ENCODE measurements at places on chromosomes 2 and 18.

- no peak for DNase-seq
These were observed 17.1 kb downstream of the EDAR start for GRCh38 chr2:108971661-108972566.

GRCh38 chr2:221895366-221896121, 323.4 kb upstream of the EPHA4 start:
- no peak for DNase-seq

DNA sequence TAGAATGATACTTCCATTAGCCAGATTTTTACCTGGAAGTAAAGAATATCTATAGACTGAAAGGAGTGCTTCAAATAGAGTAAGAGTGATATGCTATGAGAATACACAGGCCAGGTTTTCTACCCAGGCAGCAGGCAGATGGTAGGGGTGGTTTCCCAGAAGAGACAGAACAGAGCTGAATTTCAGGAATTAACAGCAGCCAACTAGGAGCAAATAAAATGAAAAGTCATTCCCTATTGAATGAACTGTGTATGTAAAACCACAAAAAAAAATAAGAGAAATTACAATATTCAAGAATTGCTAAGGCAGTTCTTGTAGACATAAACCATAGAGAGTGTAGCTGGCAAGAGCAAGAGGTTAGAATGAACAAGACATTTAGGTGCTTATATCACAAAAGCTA, 336.8 kb downstream of the KCNJ3 start:
- no peak for DNase-seq

DNA sequence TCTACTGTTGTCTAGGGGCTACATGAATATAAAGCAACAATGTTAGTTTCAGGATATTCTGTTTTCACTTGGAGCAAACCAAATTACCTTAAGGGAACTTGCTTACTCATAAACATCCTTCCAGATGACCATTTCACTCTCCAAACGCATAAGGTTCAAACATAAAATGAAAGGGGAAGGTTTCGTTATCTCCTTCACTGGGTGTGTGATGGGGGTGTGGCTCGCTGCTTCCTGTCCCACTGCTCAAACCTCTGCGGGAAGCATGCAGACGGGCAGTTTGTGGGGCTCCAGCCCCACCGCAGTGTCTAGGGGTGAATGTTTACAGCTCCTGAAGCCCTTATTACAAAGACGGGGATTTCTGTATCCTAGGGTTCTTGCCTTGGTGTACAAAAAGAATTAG, 1310.9 kb upstream of the TMEFF2 start:
- DNase-seq: no peak

DNA sequence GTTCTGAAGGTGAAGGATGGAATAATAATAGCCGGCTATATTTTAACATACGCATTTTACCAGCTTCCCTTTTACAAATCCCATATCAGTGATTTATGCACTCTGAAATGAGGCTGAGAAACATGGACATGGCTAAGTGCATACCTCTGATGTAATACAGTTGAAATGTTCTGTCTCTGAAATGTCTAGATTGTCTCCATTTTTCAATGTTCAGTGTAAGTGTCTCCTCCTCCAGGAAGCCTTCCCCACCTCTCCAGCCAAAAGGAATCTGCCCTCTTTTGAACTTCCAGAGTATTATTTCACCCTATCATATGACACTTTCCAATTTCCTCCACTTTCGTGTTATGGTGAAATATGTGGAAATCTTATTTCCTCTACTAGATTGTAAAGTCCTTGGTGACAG, 29.5 kb upstream of the ME2 start:
- DNase-seq: no peak

DNA sequence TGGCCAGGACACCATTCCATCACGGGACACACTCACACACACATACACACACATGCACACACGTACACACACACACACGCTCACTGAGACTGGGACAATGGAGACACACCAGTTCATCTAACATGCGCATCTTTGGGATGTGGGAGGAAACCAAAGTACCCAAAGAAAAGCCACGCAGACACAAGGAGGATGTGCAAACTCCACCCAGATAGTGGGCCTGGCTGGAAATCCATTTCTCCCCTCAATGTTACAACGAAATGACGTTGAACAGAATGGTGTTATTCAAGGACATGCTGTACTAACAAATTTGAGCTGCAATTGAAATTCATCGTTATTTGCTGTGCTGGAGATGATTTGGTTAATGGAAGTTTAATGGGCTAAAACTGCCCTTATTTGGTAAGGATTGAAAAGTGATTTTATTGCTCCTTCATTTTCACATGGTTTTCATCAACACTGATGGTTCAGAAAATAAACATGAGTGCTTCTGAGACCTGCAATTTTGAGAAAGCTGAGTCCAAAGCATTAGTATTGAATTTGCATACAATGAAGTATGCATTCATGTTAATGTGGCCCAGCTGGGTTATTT, 110.0 kb downstream of the KCNE4 start:
- DNase-seq: no peak

DNA sequence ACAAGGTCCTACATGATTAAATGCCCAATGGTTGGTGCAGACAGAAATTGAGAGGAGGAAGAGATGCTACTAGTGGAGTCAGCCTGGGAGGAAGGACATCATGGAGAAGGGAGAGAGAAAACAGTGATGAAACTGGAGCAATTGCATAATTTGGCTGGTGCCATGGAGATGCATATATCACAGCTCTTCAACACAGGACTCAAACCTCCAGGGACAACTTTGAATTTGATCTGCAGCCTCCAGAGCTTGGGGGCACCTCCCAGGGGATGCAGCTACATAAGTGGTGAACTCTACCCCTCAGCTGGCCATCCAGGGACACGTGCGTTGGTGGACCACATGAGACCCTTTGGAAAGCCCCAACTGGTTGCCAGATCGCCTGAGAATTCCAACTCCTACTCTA, 80.4 kb downstream of the CTAGE1 start:
- no peak for DNase-seq

DNA sequence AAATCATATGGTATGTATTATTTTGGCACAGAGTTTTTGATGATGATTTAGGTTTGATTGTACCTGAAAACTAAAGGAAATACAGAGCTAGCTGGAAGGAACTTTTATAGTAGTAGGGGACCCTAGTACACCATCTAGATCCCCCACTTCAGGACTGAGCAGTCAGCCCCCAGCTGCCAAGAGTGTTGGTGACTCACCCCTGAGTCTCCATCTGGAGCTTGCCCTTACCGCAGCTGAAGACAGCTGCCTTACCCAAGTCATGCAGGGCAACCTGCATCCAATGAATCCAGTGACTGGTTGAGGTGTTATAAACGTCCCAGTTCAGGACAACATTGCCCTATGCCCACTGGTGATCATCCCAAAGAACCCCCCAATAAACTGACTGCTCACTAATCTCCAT, 15.3 kb downstream of the PMS1 start:
- DNase-seq: no peak

DNA sequence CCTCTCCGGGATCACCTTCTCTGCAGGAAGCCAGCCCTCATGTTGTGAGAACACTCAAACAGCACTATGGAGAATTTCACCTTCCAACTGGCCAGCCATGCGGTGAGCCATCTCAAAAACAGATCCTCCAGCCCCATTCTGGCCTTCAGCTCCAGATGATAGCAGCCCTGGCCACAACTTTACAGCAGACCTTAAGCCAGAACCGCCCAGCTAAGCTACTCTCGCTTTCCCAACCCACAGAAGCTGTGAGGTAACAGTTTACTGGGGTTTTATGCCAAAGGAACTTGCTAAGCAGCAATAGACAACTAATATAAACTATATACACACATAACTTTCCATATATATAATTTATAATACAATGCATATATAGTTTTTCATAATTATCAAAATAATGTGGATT, 11.6 kb upstream of the PTPN4 start:
- DNase-seq: no peak

- no peak for DNase-seq
These were observed 84.7 kb downstream of the TCF4 start for GRCh38 chr18:55503167-55503820.

DNA sequence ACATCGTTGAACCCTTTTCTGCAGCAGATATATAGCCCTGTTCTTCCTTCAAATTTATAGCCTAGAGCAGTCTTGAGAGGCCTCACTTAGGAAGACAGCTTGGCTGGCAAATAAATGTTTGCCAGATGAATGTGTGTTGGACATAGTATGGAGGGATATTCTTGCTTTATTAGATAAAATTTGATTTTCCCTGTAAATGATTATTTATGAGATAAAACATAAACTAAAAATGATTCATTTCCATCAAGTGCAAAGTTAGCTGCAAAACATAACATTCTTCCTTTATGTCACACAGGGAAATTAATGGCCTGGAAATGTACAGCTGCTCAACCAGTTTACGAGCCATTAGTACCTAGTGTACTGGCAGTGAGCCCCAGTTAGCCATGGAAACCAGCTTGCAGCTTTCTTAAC, 82.5 kb downstream of the LIMS1 start:
- DNase-seq: no peak

GRCh38 chr18:79868168-79868784, 70.5 kb downstream of the KCNG2 start:
- no peak for DNase-seq

DNA sequence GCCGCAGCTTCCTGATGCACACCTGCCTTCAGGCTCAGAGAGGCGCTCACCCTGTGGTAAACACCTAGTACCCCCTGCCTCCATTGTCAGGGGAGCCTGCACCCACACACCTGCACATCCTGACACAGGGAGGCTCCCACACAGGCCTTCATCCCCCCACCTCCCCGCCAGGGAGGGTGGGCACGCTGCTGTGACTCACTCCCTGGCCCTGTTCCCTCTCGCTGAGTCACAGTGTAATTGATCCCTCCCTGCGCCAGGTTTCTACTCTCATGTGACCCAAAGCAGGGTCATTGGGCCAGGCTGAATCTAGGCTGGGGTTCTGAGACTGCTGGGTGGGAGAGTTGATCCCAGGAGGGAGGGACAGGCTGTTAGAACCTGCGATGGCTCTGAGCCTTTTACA, 8.5 kb upstream of the CELF4 start:
- no peak for DNase-seq

DNA sequence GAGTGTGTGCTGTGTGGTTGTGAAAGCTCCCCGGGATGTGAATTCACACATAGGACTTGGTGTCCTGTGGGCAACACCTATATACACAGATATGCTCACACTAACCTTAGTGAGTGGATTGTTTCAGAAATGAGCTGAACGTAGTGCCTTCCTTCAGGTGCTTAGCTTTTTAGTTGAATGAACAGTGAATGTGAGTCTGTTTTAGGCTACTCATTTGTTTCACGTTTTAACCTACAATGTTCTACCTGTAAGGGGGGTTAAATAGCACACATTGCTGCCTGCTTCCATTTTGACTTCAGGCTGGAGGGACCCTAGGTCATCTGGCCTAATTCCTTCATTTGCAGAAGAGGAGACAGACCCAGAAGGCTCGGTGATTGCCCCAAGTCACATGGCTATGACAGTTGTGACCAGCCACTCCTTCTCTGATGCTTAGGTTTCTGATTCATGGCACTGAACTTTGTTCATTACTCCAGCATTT, 1.0 kb downstream of the PLEK start:
- DNase-seq: no peak

DNA sequence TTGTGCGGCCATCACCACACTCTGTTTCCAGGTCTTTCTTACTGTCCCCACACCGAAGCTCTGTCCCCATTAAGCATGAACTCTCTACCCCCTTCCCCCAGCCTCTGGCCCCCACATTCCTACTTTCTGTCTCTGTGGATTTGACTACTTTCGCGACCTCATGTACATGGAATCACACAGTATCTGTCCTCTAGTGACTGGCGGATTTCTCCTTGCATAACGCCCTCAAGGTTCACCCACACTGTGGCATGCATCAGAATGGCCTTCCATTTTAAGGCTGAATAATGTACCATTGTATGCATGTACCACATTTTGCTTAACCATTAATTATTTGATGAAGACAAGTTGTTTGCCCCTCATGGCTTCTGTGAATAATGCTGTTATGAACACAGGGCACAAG, 467.6 kb upstream of the HS6ST1 start:
- DNase-seq: no peak

- peak; percentile 3 for DNase-seq
These were observed 1.4 kb upstream of the LAPTM4A start for GRCh38 chr2:20052861-20053281.

- no peak for DNase-seq
These were observed 249.8 kb downstream of the ANAPC1 start for GRCh38 chr2:111634050-111634794.

DNA sequence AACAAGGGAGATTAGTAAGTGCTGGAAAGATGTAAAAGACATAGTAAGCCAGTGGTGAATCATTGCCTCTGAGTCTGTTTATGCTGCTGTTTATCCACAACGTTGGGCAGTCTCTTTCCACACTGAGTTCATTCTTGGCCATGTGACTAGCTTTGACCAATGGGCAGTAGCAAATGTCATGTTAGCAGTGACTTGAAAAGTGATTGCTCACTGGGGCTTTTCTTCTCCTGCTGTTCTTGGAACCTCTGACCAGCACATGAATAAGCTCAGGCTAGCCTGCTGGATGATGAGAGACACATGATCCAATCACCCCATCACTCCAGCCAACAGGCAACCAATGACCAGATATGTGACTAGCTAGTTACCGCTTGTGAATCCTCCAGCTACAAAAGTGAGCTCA, 360.4 kb downstream of the SLC4A3 start:
- DNase-seq: no peak

DNA sequence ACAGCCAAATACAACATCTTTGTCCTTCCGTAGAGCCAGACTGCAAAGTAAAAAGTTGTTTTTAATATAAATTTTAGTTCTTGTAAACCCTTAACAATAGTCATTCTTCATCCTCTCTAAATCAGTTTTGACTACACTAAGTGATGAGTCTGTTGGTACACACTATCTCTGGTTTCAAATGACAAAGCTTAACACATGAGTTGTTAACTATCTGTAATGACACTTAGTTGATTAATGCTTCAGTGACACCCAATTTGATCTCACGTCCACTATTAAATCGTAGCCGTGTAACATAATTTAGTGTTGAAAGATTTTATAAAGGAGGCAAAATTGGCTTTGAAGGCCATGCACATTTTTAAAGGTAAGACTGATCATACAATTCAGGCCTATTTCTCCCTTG, 181.6 kb downstream of the ZNF521 start:
- DNase-seq: no peak

DNA sequence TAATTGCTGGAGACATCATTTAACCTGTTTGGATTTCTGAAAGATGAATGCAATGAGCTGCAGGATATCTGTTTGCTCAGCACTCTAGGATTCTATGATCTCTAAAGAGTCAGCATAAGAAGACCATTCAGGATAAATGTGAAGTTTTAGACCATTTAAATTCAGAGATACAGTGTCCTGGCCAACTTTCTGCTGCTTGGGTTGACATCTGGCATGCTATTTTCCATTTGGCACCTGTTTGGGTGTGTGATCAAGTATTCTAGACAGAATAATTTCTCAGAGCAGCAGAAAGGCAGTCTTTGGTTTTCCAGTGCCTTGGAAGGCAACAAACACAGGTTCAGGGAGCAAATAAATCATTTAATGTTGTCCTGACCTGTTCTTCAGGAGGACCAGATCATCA, 144.8 kb upstream of the NDUFV2 start:
- no peak for DNase-seq

- no peak for DNase-seq
These were observed 41.6 kb upstream of the ACYP2 start for GRCh38 chr2:54073796-54074195.
